ENCODE measurements at places on chromosomes 11 and 22. TPM values are rescaled to one million over a fixed set of nuclear protein-coding genes. Genes with fewer than 3 reads are reported as not detected.
A peak's percentile ranks its signal among the peaks of the same experiment; 100 is the strongest.

YPEL1 gene
- total RNA-seq, result 1.0 TPM

GPHA2 gene
- not detected for total RNA-seq

GRCh38 chr11:35061516-35062440, 77.2 kb upstream of the CD44 start:
- no peak overlapping the region for H3K4me3 ChIP-seq
- no peaks in the 10 kb centered on the region for H3K27me3 ChIP-seq
- H3K27ac ChIP-seq, result peak overlapping the region; percentile 33
- no peak for DNase-seq

- DNase-seq, result no peak
- H3K27ac ChIP-seq, result no peak overlapping the region
- peaks cover 10% of the 10 kb centered on the region for H3K4me1 ChIP-seq
- H3K36me3 ChIP-seq, result no peaks in the 10 kb centered on the region
- H3K27me3 ChIP-seq, result peaks cover 4% of the 10 kb centered on the region
- no peak overlapping the region for H3K4me3 ChIP-seq
Observed at GRCh38 chr11:65821107-65821506, 12.7 kb upstream of the SNX32 start.

DNA sequence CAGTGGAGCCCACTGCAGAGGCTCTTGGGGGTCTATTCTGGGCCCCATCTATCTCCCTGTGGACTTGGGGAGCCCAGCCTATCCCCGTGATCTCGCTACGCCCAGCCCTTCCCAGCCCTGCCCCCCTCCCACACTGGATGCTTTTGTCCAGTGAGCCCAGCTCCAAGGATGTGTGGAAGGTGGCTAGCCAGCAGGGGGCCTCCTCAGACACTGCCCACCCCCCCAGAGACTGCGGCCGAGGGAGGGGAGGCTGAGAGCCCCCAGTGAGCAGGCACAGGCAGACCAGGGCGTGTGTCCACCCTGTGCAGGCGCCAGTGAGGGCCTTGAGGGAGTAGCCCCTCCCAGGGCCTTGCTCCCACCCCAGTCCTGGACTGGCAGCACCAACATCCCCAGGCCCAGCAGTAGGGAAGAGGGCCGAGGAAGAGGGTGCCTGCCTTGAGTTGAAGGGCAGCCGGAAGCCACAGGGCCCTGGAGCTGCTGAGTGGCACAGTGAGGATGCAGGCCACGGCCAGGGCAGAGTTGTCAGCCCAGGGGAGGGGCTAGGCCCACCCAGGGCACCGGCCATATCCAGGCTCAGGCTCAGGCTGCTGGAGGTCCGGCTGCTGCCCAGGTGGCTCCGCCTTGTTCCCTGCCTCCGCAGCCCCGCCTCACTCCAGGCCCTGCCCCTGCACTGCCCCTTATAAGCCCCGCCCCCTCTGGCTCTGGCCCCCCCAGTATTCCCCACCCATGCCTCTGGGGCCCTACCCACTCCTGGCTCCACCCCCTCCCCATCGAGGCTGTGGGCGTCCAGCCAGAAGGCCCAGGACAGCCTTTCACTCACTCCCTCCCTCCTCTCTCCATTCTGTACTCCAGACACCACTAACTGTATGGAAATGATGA, 28.0 kb downstream of the MOB2 start:
- DNase-seq, result no peak
- H3K4me1 ChIP-seq, result no peaks in the 10 kb centered on the region
- H3K4me3 ChIP-seq, result no peak overlapping the region
- H3K36me3 ChIP-seq, result no peaks in the 10 kb centered on the region
- no peaks in the 10 kb centered on the region for H3K27me3 ChIP-seq
- no peak overlapping the region for H3K27ac ChIP-seq

DNA sequence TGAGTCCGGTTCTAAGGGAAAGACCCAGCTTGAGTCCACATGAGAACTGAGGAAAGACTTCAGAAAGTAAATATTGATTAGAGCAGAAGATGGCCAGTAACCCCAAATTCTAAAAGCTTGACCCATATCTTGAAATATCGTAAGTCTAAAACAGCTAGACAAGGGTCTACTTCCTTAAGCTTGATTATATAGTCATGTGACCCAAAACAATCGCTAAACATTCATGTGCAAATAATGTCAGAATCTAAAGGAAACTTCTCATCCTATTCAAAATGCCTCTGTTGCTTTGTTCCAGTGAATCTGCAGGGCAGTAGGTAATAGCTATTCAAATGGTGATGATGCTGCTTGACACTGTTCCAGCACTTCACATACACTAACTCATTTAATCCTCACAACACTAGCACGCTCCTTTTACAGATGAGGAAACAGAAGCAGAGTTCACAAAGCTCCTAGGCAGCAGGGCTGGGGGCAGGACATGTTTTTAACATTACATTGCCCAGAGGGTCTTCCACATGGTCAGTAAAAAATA, 52.6 kb downstream of the TCF20 start:
- no peak overlapping the region for H3K27ac ChIP-seq
- H3K27me3 ChIP-seq, result no peaks in the 10 kb centered on the region
- no peak overlapping the region for H3K4me3 ChIP-seq
- H3K4me1 ChIP-seq, result no peaks in the 10 kb centered on the region
- DNase-seq, result no peak

- peaks cover 9% of the 10 kb centered on the region for H3K4me1 ChIP-seq
- H3K4me3 ChIP-seq, result no peak overlapping the region
- DNase-seq, result no peak
- no peak overlapping the region for H3K27ac ChIP-seq
- H3K36me3 ChIP-seq, result no peaks in the 10 kb centered on the region
Observed at GRCh38 chr11:117183724-117184349, 5.3 kb downstream of the SIDT2 start.

- peaks cover 3% of the 10 kb centered on the region for H3K4me1 ChIP-seq
- H3K27me3 ChIP-seq, result 0 out of 2 replicates have a peak, but pooled peaks cover 9% of the 10 kb centered on the region
- H3K27ac ChIP-seq, result no peak overlapping the region
- H3K36me3 ChIP-seq, result no peaks in the 10 kb centered on the region
- H3K4me3 ChIP-seq, result no peak overlapping the region
- DNase-seq, result no peak
Observed at GRCh38 chr11:118142809-118143208, 9.8 kb downstream of the SCN4B start.

DNA sequence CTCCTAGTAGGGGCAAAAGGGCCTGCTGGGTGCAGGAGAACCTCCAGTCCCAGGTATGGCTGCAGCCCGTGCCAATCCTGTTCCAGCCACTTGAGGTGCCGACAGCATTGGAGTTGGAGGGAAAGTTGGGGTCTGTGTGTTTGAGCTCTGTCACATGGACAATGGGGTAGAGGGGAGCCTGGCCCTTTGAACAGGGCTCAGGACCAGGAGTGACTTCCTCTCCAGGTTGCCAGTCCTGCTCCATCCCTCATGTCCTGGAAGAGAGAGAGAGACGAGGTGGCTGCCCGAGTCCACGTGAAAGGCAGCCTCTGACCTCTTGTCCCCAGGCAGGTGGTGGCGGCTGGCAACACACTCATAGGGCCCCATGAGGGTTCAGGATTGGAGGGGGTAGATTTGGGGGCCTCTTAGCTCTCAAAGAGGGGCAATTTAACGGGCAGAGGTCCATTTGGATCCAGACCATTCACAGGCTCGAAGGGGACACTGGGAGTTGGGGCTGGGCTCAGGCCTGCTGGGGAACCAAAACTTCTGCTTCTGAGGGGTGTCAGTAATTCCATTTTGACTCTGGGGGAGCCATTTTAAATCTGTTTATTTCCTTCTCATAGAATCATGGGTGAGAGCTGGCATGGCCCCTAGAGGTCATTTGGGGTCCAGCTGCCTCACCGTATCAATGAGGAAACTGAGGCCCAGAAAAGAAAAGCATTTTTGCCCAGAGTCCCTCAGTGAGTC, 4.1 kb downstream of the ADORA2A start:
- DNase-seq, result no peak
- H3K27ac ChIP-seq, result no peak overlapping the region
- no peaks in the 10 kb centered on the region for H3K27me3 ChIP-seq
- H3K36me3 ChIP-seq, result no peaks in the 10 kb centered on the region

- no peak overlapping the region for H3K4me3 ChIP-seq
- no peaks in the 10 kb centered on the region for H3K4me1 ChIP-seq
- no peak for DNase-seq
- H3K36me3 ChIP-seq, result no peaks in the 10 kb centered on the region
Observed at GRCh38 chr11:57341250-57341808, 3.2 kb downstream of the P2RX3 start.

- no peaks in the 10 kb centered on the region for H3K36me3 ChIP-seq
- no peak overlapping the region for H3K27ac ChIP-seq
- no peak for DNase-seq
- H3K27me3 ChIP-seq, result no peaks in the 10 kb centered on the region
- no peaks in the 10 kb centered on the region for H3K4me1 ChIP-seq
Observed at GRCh38 chr22:49286181-49286760, 541.4 kb downstream of the BRD1 start.

All from SJSA1 (cell line).